Frontal cortex (tissue), 4 donors: ENCODE measurements at places on chromosomes 16 and 17. TPM values are rescaled to one million over a fixed set of nuclear protein-coding genes. Genes with fewer than 3 reads are reported as not detected.

- no peak for DNase-seq
These were observed 26.0 kb downstream of the ZDHHC7 start for GRCh38 chr16:84985079-84986065.

DNA sequence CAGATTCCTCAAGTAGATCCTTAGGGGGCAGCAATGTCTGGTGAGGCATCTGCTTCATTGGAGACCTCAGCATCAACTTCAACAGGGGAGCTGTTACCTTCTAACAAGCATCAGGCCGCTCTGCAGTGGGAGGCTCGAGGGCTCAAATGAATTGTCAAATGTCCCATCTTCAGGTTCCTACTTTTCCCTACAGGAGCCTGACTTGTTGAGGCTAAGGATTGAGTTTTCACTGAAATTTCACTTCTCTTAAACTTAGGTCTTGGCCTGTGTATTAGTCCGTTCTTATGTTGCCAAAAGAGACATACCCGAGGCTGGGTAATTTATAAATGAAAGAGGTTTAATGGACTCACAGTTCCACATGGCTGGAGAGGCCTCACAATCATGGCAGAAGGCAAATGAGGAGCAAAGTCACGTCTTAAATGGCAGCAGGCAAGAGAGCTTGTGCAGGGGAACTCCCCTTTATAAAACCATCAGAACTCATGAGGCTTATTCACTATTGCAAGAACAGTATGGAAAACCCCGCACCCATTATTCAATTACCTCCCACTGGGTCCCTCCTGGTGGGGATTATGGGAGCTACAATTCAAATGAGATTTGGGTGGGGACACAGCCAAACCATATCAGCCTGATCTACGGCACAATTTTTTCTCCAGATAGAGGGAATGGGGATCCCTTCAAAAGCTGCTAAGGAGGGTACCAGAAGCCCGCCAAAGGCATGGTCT lies 5.1 kb upstream of the CD300LD start:
- no peak for DNase-seq

GRCh38 chr17:19541445-19541844 lies 7.8 kb downstream of the SLC47A1 start:
- no peak for DNase-seq

DNA sequence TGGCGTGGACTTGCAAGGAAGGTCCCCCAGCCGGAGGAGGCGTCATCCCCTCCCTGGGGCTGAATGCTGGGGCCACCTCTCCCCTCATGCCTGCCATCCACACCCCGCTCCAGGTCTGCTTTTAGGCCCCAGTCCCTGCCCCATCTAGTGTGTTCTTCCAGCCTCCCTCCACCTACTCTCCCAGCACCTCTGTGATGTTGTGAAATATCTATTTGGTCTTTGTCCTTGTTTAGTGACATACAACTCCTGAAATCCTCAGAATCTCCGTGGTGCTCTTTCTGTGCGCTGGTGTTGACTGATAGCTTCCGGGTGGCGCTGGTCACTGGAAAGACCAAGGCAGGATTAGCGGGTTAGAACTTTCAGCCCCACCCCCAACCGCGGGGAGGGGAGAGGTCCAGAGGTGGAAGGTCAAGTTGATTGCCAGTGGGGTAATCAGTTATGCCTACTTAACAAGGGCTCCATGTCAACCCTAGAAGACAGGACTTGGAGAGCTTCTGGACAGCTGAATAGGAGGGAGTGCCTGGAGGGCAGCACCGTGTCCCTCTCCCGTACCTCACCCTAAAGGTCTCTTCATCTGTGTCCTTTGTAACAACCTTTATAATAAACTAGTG lies 10.1 kb downstream of the TBC1D24 start:
- DNase-seq = no peak

DNA sequence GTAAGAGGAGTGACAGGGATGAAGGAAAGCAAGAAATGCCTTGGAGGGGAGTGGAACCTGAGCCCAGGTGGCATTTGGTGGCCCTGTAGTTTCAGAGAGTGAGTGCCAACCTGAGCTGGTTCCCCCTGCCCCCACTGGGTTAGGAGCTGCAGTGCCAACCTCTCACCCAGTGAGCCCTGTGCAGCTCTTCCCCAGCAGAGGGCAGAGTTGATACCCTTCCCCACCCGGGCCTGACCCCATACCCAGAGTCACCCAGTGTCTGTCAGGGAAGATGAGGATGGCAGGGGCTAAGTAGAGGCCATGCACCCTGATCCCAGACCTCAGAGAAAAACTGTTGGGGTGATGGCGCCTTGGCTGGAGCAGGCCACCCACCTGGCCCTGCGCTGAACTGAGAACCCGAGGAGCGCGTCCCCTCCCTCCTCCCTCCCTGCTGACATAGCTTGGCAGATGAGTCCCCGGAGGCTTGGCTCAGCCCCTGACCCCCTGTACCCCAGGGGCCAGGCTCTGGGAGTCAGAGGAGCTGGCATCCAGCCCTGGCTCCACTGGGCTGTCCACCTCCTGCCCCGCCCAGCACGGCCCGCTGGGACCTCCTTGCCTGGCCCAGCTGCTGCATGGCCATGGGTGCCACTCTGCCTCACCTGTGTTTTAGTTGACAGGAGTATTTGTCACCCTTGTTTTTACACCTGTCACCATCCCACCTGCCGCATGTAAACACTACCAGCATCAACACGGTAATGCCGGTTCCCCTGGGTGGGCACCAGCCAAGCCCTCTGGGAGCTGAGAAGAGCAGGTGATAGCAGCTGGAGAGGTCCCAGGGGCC lies 113.9 kb downstream of the AMFR start:
- no peak for DNase-seq

DNA sequence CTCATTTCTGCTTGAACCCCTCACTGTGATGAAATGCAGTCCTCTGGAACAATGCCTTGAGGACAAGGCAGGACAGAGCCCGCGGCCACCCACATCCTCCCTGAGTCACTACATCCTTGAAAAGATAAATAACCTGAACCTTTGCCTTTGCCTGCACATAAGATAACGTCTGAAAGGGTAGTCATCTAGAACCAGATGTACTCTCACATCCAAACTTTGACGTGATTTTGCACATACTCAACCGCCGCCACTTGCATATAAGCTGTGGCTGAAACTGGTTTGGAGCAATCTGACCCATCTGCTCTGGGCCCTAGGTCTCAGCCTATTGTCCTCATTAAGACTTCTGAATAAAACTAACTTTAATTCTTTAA lies 252.1 kb downstream of the PHKB start:
- no peak for DNase-seq

DNA sequence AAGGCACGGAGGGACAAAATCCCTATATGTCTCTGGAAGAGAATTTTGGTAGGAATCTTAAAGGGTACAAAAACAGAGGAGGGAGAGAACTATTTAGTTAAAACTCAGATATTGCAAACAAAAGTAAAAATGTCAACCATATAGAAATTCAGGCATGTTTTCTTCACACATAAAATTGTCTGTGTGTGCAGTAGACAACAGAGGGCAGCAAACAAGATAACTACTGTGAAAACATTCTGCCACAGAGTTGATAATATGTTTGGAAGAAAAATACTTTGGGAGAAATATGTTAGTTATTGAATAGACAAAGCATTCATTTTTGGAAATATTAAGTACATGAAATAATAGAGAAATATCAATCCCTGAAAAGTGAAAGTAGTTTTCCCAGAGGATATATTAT lies 56.2 kb downstream of the SNX11 start:
- no peak for DNase-seq

- DNase-seq = no peak
These were observed 15.0 kb upstream of the HEATR6 start for GRCh38 chr17:60093694-60094093.

GRCh38 chr17:63476459-63476853 lies 405 bp upstream of the ACE start:
- no peak for DNase-seq

CPD gene
- 71.7 TPM for total RNA-seq

SSTR5 gene
- not detected for total RNA-seq
